ENCODE measurements at places on chromosomes 6 and 20.

DNA sequence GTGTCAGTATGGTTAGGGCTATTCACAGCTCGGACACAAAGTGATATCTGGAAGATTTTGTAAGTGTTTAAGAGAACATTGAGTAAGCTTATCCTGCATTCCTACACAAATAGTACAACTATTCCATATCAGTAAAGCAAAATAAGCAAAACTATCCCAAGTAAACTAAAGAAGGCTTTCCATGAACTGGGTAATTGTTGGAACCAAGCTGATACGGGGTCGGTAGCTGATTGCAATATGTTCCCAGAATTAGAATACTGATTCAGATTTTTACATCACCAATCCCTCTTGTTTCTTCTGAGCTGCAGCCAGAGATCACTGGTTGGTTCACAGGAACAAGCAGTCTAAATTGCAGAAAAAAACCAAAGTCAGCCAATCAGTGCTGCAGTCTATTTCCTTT is 54.1 kb downstream of the CDS2 start:
- no peak for DNase-seq

GRCh38 chr20:6635034-6635736 is 132.3 kb upstream of the BMP2 start:
- DNase-seq, result no peak

DNA sequence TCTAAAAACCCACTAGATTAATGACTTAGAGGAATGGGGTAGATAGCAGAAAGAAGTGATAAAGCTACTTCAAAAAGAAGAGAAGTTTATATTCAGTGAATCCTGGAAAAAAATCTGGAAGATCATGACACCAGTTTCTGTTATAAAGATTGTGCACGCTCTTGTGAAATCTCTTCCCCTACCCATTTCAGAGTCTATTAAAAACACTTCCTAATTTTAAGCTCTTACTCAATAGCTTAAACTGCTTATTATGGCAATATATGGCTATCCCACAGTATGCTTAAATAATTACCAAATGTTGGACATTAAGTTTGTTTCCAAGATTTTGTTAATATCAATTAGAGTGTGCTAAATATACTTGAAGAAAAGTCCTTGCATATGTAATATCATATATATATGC is 585.3 kb upstream of the MAN1A1 start:
- DNase-seq, result no peak

- DNase-seq, result no peak
These were observed 20.6 kb downstream of the DTNBP1 start for GRCh38 chr6:15642276-15642675.

- no peak for DNase-seq
These were observed 25.5 kb downstream of the ABHD12 start for GRCh38 chr20:25364879-25365699.

GRCh38 chr20:58703765-58704371 is 11.3 kb downstream of the NPEPL1 start:
- no peak for DNase-seq

- DNase-seq, result no peak
These were observed 3.9 kb upstream of the TMEM244 start for GRCh38 chr6:129865013-129865412.

DNA sequence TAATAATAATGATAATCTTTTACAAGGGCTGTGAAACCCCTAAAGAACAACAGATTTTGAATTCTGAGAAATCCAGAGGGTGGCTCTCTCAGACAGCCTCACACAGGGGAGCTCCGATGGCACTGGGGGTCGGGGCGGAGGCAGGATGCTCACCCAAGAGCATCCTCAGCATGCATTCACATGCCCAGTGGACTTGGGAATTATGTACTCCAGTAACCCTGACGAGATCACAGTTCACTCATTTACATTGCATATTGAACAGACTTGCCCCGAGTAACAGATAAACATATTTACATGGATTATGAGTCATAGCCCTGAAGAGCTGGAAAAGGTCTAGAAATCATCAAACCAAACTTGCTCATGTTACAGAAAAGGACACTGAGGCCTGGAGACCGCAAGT is 482.7 kb upstream of the JARID2 start:
- DNase-seq, result no peak

DNA sequence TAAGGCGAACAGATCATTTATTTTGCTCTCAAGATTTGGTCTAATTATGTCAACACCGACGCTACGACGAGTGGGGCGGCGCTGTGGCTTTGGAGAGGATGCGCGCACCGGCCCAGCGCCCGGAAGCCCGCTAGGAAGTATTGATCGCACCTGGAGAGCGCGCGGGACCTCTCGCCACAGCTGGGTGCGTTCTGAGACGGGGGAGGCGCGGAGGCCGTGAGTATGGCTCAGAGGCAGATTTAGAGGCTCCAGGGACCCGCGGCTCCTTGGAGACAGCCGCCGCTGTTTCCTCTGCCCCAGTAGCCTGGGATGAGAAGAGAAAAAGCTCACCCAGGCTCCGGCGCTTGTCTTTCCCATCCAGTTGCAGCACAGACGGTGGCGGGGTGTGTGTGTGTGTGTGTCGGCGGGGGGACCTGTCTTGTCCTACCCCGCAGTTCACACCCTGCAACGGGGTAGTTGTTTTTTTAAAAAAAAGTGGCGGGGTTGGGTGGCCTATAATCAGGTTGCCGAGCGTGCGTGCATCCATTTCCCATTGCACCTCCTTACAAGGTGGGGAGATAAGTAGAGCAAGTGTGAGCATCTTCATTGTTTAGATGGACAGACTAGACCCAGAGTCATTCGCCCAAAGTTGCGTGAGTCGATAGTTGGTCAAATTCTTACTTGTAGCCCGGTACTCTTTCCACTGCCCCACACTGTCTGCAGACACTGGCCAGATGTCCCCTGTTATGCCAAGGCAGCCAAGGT is 11.2 kb downstream of the TFAP2D start:
- DNase-seq, result no peak

GRCh38 chr6:158009114-158009891 is 27.6 kb downstream of the SYNJ2 start:
- no peak for DNase-seq

- DNase-seq, result no peak
These were observed 382.4 kb upstream of the MMS22L start for GRCh38 chr6:97665446-97665845.

GRCh38 chr6:137923866-137924653 is 57.0 kb downstream of the TNFAIP3 start:
- DNase-seq, result no peak

- DNase-seq, result no peak
These were observed 6.3 kb downstream of the SOD2 start for GRCh38 chr6:159686703-159687102.

DNA sequence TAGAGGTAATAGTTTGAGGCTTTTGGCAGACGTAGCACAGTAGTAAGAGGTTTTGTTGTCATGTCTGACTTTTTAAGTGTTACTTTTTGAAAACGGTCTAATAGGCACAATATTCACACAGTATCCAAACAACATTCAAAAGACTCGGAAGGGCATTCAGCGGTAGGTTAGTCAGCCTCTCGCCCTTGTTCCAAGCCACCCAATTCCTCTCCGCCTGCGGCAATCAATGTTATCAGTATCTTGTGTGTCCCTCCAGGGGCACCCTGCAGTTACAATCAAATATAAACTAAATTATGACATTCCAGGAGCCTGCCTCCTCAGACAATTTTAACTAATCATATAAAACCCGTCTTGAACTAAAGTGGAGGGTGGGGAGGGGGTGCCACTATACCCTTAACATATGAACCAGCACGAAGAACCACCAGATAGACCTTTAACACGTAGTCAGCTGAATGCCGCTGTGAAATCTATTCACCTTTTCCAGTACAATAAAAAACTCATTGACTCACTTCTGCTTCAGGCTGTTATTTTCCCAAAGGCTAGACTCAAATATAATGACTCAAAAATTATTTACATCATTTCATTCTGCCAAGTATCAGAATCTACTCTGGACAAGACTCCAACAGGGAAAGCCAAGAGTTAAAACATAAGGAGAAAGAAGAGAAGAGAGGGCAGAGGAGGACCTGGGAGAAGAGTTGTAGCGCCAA is 1.6 kb downstream of the TENT5A start:
- DNase-seq, result no peak

DNA sequence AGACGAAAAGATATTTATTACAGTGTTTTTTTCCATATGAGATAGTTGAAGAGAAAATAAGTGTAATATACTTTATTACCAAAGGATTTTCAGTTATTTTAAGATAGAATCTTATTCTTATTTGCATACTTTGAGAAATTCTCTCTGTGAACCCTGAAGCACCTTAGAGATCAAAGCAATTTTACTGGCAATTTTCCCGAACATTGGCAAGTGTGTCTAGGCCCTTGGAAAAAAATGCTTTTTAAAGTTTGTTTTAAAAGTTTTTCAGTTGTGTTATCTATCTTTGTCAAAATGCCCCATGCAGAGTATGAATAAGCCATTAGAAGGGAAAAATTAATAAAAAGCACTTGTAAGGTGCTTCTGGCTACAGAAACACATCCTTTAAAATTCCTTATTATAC is 276.8 kb upstream of the HSF2 start:
- DNase-seq, result no peak

DNA sequence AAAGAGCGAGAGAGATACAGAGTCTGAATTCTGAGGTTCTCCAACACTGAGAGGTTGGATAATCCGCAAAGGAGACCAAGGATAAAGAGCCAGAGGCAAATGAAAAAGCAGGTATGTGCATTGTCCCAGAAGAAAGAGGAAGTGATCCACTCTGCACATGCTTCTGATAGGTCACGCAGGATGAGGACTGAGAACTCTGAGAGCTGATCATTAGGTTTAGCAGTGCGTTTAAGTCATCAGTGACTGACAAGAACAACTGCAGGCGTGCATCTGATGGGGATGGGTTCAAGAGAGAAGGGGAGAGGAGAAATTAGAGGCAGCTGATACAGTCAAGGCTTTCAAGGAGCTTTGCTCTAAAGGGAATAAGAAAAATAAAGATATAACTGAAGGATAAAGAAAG is 301.2 kb upstream of the SGK1 start:
- DNase-seq, result no peak

Data from activated CD8-positive, alpha-beta memory T cell treated with anti-CD3 and anti-CD28 coated beads for 1 hour (primary cell).